CD8-positive, alpha-beta memory T cell (primary cell): ENCODE measurements at places on chromosomes 7 and 10. TPM values are rescaled to one million over a fixed set of nuclear protein-coding genes. Genes with fewer than 3 reads are reported as not detected.

DNA sequence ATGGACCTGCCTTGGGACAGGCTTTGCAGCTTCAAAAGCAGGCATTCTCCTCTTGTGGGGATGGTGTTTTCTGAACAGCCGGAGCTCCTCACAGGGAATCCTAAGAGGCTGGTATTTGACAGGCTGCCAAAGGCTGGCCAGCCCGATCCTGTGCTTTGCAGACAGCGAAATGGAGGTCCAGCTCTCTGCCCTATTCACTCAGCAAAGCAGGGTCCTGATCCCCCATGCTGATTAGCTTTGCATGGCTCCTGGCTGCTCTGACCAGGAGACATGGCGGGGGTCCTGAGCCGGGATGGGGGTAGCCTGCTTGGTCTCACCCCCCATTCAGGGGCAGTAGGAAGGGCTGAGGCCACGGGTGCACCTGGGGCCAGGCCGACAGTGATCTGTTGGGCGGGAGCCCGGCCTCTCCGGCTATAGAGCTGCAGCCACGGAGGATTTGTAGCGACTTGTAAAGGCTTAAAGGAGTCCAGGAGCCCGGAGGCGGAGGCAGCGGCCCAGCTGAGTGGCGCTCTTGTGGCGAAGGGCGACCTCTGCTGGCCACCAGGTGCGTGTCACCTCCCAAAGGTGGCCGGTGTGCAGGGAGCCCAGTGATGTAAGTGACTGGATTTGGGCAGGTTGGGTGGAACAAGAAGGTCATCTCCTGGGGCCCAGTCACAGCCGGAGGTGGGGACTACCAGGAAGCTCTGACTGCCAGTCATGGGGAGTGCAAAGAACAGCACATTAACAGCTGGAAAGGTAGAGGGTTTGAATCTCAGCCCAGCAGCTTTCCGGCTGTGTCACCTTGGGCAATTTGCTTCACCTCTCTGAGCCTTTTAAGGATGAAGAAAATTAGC, 126.5 kb downstream of the ZMIZ1 start:
- DNase-seq = peak; percentile 80

The CHRM2 gene
- not detected for total RNA-seq

The CCL24 gene
- not detected for total RNA-seq

DNA sequence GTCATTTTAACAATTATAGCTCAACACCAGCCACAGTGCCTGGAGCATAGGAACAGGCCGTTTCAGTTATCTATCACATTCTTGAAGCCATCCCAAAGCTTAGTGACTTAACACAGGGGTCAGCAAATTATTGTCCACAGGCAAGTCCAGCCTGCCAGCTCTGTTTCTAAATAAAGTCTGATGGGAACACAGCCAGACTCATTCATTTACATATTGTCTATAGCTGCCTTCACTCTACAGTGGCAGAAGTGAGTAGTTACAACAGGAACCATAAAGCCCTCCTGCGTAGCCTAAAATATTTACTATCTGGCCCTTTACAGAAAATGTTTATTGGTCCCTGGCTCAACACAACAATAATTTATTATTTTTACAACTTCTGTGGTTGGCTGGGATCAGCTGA, 407.5 kb upstream of the AUTS2 start:
- DNase-seq = no peak

GRCh38 chr10:112510384-112510783, 63.4 kb downstream of the VTI1A start:
- no peak for DNase-seq
